ENCODE measurements at places on chromosomes 16 and 17.

- no peak overlapping the region for H3K4me3 ChIP-seq
- H3K27ac ChIP-seq = no peak overlapping the region
- ATAC-seq = no peak
- no peaks in the 10 kb centered on the region for H3K4me1 ChIP-seq
- H3K27me3 ChIP-seq = no peaks in the 10 kb centered on the region
- no peaks in the 10 kb centered on the region for H3K36me3 ChIP-seq
Measured at GRCh38 chr17:63140255-63140654, 174.2 kb downstream of the TANC2 start.

DNA sequence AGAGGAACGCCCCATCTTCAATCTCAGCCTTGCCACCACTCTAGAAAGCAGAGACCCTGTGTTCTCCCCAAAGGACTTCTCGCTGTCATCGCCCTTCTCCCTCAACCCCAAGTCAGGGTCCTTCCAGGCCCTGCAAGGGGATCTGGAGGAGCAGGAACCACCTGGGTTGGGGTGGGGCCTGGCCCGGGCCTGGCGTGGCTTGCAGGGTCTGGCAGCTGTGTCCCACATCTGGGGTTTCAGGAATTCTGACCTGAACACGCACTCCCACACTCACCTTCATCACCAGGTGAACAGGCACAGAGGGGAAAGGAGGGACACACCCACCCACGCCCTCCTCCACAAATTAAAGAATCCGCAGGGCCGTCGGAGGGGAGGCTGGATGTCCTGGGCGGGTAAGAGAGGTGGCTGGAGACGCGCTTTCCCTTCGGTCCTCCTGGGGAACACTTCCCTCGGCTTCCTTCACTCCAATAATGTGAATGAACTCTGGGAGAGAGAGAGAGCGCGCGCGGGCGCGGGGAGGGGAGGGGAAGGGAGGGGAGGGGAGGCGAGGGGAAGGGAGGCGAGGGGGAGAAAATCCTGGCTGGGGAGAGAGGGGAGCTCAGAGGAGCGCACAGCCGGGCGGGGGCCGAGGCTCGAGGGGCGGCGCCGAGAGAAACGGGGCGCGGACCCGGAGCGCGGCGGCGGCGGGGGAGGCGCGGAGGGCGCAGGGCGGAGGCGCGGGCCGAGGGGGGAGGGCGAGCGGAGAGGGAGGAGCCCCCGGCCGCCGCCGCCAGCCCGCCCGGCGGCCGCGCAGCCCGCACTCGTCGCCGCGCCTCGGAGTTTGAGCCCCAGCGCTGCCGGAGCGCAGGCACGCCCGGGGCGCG, at the start of gene CACNG4:
Gene CACNG4 (plus strand): TSS at position 799 of the 863 bp plus-strand sequence. CDS start 205 bp downstream, outside the sequence.
- H3K4me1 ChIP-seq = no peaks in the 10 kb centered on the region
- H3K27ac ChIP-seq = no peak within 1 kb of the TSS
- peaks cover 65% of the 10 kb centered on the region for H3K27me3 ChIP-seq
- peak within 1 kb of the TSS; percentile 58 for H3K4me3 ChIP-seq

- no peak overlapping the region for H3K27ac ChIP-seq
- no peak overlapping the region for H3K4me3 ChIP-seq
- no peak for ATAC-seq
- no peaks in the 10 kb centered on the region for H3K27me3 ChIP-seq
- no peaks in the 10 kb centered on the region for H3K4me1 ChIP-seq
Measured at GRCh38 chr17:80246266-80246681, 14.4 kb upstream of the RNF213 start.

- H3K4me3 ChIP-seq = no peak overlapping the region
- no peaks in the 10 kb centered on the region for H3K27me3 ChIP-seq
Measured at GRCh38 chr17:43019418-43019817, 2.8 kb downstream of the VAT1 start.

GRCh38 chr17:63571632-63572310, 21.5 kb downstream of the DCAF7 start:
- no peak overlapping the region for H3K27ac ChIP-seq
- no peaks in the 10 kb centered on the region for H3K4me1 ChIP-seq
- H3K36me3 ChIP-seq = no peaks in the 10 kb centered on the region
- ATAC-seq = no peak

GRCh38 chr17:30309591-30309990, 17.8 kb upstream of the BLMH start:
- ATAC-seq = no peak
- no peak overlapping the region for H3K4me3 ChIP-seq
- H3K36me3 ChIP-seq = no peaks in the 10 kb centered on the region
- H3K27me3 ChIP-seq = no peaks in the 10 kb centered on the region
- no peak overlapping the region for H3K27ac ChIP-seq
